ENCODE measurements at places on chromosomes 1 and 21.

DNA sequence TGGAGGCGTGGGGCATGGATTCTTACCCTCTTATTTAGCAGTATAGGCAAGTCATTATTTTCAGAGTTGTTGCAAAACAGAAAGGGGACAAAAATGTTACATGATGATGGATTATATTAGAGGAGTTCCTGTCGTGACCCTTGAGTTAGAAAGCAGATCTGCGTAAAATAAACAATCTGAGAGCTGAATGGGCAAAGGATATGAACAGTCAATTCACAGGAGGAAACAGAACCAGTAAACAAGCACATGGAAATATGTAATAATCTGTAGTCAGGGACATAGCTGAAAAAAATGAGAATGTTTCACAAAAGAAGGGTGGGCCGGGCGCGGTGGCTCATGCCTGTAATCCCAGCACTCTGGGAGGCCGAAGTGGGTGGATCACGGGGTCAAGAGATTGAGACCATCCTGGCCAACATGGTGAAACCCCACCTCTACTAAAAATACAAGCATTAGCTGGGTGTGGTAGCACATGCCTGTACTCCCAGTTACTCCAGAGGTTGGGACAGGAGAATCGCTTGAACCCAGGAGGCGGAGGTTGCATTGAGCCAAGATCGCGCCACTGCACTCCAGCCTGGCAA lies 20.9 kb downstream of the RCAN1 start:
- no peak for DNase-seq

DNA sequence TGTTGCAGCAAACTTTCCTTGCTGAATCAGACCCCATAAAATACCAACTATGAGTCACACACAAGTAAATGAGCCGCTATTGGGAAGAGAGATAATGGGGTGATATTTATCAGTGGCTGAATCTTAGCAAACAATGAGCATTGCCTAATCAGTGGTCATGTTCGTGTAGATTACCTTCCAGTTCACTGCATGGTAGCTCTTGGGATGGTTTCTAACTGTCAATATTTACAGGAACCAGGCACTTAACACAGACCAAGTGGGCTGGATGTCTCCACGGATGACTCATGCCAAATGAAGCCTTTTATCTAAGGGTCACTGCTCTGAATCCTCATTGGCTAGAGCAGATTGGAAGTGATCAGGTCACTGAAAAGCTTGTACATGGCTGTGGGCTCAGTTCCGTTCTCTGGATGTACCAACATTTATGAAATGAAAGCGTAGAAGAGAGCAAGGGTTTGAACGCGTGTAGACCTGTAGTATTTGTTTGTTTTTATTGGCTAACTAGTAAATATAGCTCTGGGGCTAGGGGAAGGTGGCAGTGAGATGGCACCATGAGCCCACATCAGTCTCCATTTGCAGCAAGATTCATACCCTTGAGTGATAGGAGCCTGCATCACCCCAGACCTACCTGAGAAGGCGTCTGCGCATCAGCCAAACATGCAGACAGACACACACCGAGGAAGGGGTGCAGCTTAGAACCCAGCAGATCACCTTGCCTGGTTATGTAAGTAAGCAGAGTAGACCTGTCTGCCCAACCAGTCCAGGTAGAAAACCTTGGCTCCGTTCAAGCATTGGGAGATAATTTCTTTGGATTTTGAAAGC lies 153.3 kb downstream of the TOMM20 start:
- DNase-seq: no peak

GRCh38 chr1:172069534-172069933 lies 228.2 kb downstream of the DNM3 start:
- DNase-seq: no peak

DNA sequence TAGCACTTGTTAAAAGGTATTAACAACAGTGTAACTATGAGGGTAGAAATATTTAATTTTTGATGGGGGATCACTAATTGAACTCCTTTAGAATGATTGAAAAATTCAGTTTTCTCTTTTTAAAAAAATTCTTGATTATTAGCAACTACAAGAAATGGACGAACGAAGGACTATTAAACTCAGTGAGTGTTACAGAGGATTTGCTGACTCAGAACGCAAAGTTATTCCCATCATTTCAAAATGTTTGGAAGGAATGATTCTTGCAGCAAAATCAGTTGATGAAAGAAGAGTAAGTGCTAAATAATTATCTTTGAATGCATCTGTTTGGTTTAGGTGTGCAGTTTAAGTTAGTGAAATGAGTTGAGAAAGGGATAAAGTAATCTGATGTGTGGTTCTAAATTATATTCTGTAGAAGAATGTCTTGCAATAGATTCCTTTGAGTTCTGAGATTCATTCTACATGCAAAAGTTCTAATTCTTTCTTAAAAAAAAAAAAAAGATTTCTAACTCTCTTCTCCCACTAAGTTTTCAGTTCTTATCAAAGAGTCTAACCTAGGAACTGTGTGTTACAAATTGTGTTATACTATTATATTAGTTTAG lies 85.0 kb downstream of the FNBP1L start:
- DNase-seq: no peak

DNA sequence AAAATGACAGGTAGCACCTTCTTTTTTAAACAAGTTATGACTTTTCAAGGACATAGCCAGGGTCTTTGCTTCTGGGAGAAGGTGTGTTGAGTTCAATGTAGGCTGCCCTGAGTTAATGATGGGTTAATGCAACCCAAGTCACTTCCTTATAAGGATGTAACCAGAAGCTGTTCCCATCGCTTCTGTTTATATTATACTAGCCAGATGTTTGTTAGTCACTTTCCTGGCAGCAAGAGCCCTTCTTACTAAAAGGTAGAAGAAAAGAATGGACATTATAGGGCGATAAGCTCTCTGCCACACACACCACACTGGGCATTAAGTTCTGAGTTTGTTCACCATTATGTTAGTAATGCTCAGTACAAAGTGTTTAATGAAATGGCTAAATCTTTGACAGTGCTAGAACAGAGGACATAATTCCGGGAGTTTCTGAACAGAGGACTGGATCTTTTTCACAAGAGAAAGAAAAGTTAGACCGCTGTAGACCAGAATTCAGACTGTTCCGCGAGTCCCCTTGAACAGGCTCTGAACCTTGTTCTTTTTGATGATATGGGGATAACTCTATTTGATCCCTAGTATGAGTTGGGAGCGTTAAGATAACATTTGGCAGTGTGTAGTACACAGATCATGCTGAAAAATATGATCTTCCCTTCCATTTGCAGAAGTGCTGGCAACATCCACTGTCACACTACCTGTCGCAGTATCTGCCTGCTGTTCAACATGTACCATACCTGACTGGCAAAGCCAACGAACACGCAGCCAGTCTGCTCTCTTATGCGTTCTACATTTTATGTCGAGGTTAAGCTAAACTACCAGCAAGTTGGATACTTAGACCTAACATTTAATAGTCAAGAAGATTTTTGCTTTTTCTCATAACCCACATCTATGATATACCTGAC lies 41.0 kb downstream of the DEGS1 start:
- no peak for DNase-seq

DNA sequence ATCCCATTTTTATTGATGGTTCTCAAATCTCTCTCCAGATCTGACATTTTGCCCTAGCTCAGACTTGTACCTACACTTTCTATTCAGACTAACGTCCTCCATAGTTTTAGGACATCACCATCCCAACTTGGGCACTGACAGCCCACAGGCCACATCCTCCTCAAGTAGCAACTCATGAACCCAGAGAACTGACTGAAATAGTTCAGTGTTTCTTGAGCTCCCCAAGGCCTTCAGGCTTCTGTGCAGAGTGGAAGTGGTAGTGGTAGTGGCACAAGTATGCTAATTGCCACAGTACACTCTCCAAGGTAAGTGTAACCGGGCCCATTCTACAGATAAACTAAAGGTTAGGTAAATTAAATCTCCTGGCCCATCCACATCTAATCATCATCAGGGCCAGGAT lies 112.6 kb downstream of the SLC45A1 start:
- peak; percentile 40 for DNase-seq

DNA sequence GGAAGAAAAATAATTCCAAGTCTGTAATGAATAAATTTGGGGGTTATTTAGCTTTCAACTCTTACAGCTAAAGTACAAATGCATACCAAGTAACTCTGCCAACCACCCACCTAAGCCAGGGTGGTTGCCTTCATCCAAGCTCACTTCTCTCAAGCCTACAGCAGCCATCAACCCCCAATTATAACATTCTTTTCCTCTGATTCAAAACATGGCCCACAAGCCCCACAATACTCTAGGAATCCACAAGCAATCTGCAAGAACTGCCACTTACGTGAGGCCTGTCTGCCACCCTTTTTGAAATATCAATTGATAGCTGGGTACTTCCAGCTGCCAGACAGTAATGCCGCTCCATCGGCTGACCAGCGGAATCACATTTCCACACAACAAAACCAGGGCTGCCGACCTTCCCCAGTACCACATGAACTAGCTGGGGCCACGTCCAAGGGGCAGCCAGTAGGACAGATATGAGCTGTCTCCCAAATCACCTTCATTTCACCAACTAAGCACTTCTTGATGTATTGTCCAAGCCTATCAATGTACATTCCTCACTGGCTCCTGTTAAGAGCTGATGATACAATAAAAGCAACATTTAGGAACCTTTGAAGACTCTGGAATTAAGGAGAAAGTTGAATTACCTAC lies 3.2 kb downstream of the LBR start:
- no peak for DNase-seq

DNA sequence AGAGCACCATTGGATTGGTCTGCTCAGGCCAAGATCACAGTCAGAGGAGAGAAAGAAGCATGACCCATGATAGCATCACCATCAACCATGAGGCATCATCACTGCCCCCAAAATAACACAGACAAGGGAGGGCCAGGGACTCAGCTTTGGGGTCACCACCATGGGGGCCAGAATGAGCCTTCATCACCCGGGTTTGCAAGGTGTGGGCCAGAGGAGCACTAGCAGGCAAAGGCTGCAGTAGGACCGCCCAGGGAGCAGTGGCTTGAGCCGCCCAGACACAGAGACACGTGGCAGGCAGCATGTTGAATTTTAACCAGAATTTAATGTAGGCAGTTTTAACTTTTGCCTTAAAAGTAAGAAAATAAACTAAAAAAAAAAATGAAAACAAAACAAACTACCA lies 53.7 kb upstream of the TMPRSS2 start:
- no peak for DNase-seq

GRCh38 chr1:101317590-101317989 lies 80.8 kb downstream of the S1PR1 start:
- no peak for DNase-seq

DNA sequence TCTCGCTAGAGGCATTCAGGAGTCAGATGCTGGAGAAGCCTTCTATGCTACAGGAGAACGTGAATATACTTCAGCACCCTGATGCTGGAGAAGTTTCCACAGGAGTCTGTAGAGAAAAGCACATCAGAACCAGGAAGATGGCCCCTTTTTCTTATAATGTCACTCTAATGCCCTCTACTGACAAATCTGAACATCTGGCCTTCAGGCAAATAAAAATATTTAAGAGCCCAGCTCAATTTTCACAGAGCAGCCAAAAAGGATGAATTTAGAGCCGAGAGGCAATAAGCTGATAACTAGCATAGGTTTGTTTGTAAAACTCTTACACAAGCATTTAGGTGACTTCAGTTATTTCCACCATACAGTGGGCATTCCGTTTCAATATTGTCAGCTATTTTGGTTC lies 3.8 kb upstream of the RRP15 start:
- no peak for DNase-seq

- DNase-seq: no peak
Observed at GRCh38 chr1:164971921-164972415, 384.5 kb downstream of the LMX1A start.

- no peak for DNase-seq
Observed at GRCh38 chr1:93980320-93981273, 71.4 kb upstream of the GCLM start.

GRCh38 chr1:41621791-41622190 lies 137.3 kb upstream of the EDN2 start:
- no peak for DNase-seq

All from CD4-positive, alpha-beta T cell treated with Interleukin-6 at 100 ng/mL for 8 hours (primary cell).